Left lung (tissue), 14 donors: ENCODE measurements at places on chromosomes 3 and 15. TPM values are rescaled to one million over a fixed set of nuclear protein-coding genes. Genes with fewer than 3 reads are reported as not detected.

The MESP2 gene
- 0.35 TPM for total RNA-seq

The CACNA2D3 gene
- total RNA-seq = 1.4 TPM

The LRRC2 gene
- 0.47 TPM for total RNA-seq

The CAMKV gene
- total RNA-seq = not detected

The DNAH12 gene
- 0.61 TPM for total RNA-seq

The RBP2 gene
- not detected for total RNA-seq

The KBTBD12 gene
- total RNA-seq = 1.2 TPM

The TBC1D23 gene
- total RNA-seq = 44.4 TPM

The NEIL1 gene
- 34.0 TPM for total RNA-seq

GRCh38 chr3:125442506-125442905 lies 67.4 kb upstream of the ZNF148 start:
- no peak for DNase-seq

GRCh38 chr15:38857814-38858213 lies 293.2 kb upstream of the RASGRP1 start:
- no peak for DNase-seq

DNA sequence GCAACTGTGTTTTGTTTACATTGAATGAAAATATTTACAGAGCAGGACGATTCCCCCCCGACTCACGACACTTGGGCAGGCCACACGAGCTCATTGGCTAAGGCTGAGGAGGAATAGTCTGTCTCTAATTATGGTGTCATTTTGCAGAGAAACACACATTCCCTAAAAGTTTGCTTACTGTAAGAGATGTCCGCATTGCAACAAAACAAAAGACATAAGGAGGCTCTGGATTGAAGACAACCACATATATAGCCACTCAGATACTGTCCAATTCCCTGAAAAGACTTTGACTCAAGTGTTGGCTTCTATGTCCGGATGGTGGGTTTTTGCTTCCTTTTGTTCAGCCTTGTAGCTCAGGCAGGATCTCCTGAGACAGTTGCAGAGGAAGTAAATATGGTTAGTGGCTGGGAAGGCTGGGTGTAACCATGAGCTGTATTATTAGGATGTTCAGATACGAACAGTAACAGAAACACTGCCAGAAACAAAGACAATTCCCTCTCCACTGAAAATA lies 170.4 kb downstream of the KLHL25 start:
- DNase-seq = no peak

DNA sequence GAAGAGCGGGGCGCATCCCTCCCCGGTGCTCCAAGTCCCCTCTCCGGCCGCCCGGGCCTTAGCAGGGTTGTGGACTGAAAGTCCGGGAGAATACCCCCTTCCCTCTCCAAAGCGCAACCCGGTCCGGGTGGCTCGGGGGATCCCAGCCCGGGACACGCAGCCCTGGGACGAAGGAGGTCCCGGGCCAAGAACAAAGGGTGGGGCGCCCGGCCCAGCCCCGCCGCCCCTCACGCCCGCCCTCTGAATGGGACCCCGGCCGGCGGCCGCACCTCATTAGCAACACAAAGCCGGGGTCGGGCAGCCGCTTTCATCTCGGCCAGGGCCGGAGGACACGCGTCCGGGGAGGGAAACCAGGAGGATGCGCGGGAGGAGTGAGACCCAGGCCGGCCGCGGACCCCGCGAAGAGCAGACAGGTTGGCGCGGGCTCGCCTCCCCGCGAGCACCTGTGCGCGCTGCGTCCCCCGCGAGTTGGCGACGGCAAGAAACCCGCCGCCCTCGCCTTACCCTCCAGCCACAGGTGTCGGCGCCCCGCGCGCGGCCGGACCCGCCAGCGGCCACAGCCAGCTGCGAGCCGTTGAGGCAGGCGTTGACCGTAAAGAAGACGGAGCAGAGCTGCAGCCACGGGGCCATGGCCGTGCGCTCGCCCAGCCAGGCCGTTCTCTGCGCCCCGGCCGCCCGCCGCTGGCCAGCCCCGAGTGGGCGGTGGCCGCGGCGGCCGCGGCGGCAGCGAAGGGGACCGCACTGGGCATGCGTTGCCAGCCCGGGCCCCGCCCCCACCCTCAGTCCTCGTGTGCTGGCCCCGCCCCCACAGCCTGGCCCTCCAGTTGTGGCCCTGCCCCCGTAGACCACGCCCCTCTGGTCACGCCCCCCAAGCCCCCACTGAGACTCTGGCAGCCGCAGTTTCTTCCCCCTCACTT lies at the start of gene IL17RD:
TSS of gene IL17RD (minus strand) at position 697 of the 917 bp plus-strand sequence. CDS start at position 630, 67 bp downstream.
- DNase-seq = peak; percentile 93

GRCh38 chr3:33237439-33237838 lies 18.8 kb upstream of the SUSD5 start:
- DNase-seq = no peak

DNA sequence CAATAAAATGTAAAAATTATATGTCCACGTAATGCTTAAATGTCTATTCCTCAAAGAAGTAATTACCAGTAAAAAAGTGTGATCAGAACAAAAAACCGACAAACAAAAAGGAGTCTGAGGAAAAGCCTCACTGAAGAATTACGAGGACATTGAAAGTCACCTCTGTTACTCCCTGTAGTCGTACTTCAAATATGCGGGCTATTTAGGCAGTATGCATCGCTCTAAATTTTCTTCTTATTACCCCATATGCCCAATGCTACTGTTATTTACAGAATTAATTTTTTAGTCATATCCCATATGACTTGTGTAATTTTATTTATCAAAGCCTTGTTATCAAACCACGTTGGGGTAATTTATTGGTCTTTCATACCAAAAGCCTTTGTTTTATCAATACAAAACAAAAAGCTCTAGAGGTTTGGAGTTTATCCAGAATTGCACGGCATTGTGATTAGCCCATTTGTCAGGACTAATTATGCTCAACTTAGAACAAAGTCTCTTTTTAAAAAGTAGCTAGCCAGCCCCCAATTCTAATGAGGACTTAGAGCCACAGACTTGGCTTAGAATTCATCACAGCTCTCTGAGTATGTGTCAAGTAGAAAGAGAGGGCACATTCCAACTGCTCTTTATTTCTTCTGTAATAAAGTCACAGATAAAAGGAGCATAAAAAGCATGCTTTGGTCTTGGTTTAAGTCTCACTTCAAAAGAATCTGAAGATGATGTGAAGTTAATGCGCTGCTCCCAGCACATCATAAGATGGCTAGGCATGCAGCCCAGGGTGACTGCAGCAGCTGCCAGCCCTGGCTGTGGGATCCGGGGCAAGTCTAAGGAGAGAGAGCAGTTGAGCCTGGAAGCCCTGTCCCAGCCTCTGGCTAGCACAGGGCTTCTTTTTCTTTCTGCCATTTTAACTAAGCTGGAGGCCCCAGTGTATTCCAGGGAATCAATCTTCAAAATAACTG lies 521.0 kb downstream of the GABRG3 start:
- peak; percentile 91 for DNase-seq

DNA sequence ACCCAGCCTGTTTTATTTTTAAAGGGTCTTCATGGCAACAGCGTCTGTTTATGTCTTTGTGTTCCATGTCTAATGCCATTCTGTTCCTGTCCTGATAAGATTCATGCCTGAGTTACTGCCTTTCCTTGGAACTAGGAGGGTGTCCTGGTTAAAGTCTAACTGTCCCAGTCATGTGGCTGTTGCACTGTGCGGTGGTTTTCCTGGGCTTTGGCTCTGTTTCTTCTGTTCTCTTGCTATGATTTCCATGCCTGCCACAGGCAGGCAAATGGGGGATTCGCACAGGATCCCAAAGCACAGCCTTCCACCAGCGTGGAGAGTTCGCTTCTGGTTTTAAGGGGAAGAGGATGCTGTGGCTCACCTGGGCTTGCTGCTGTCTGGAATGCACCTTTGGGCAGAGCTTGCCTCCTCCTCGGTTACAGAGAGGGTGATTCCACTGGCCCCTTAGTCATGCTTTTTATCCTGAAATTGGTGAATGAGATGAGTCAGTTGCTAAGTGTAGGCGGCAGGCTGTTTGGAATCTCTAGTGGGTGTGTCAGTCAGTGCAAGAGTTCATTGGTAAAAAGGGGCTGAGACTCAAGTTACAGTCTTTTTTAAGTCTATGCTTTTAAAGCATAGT lies 86.8 kb downstream of the CCK start:
- DNase-seq = no peak

GRCh38 chr3:14145236-14145635 lies 20.4 kb downstream of the TMEM43 start:
- no peak for DNase-seq

DNA sequence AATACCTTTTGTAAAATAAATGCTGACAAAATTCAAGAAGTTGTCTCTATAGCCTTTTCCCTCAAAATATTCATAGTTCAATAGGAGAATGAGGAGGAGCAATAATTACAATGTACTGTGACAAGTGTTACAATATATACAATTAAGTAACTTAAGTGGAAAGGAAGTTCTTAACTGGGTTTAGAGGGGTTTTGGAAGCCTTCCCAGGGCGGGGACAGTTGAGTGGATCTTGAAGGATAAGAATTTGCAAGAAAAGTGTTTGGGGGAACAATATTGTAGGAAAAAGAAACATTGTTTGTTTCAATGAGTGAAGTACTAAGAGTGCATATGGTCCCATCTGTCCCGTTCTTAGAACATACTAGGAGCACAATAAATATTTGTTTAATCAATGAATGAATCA lies 165.2 kb upstream of the PLSCR5 start:
- DNase-seq = no peak

DNA sequence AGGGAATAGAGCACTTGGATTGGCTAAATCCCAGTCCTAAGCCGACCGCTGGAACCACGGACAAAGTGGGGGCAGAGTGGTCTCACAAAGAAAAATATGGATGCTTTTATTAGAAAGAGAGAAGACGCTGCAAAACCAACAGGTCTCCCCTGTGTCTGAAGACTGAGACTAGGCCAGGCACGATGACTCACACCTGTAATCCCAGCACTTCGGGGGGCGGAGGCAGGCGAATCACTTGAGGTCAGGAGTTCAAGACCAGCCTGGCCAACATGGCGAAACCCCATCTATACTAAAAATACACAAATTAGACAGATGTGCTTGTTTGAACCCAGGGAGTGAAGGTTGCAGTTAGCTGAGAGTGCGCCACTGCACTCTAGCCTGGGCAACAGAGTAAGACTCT lies 61.8 kb downstream of the ZDHHC19 start:
- DNase-seq = no peak

GRCh38 chr15:89143503-89144162 lies 55.4 kb downstream of the ABHD2 start:
- peak; percentile 90 for DNase-seq

- no peak for DNase-seq
Observed at GRCh38 chr15:32871883-32872282, 154.1 kb downstream of the GREM1 start.

GRCh38 chr3:183439515-183439914 lies 11.1 kb upstream of the MCF2L2 start:
- no peak for DNase-seq

- no peak for DNase-seq
Observed at GRCh38 chr3:196339493-196340254, 1.5 kb upstream of the TM4SF19 start.

DNA sequence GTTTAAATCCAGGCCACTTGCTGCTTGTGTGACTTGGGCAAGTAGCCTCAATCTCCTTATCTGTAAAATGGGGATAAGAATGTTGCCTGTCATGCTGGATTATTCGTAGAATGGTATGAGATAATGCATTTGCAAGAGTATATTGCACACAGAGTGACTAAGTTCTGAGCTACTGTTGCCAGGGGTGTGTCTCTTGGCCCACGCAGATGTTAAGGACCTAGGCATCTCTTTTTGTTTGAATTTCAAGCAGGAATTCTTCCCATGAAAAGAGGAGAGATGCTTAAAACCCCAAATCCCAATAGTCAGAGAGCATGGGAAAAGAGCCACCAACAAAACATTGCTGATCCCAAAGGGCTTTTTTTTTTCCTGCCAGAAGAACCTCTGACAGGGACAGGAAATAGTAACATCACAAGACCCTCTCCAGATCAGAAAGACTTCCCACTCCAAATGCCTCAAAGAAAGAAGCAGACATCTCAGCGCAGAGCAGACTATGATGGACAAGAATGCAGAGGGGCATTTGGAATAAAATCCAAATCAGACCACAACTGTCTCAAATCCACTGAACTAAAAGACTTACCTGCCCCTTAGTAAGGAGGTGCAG lies 90.5 kb downstream of the MRPL46 start:
- no peak for DNase-seq

- DNase-seq = no peak
Observed at GRCh38 chr3:53003320-53003719, 42.6 kb downstream of the SFMBT1 start.

DNA sequence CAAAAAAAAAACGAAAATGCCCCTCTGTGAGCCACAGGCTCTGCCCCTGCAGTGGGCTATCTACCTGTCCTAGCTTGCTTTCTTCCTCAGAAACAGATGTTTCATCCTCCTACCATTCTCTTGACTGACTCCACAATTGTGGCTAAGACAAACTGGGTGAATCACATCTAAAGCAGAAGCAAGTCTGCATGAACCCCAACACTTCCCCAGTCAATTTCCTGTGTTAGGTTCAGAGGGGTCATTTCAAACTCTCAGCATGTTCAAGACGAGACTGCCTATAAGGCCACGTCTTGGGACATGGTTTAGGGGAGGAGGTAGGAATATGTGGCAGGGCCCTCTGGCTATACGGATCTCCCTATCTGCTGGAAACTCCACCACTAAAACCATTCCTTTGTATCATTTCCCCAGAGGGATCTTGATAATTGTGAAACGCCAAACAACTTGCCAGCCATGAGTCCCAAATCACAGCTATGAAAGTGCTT lies 28.6 kb upstream of the ANKDD1A start:
- DNase-seq = no peak

DNA sequence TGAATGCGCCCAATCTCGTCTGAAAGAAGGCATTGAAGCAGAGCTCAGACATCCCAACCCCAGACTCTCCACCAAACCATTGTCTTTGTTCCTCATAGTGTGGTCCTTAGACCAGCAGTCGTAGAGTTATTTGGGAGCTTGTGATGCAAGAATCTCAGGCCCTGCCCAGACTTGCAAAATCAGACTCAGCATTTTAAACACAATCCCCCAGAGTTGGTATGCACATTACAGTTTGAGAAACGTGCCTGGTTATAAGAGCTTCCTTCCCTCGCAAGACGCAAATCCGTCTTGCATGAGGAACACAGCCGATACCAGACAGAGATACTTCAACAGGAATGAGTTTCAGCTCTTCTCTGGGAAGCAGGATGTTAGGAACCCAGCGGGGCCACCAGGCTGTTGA lies 38.9 kb upstream of the IREB2 start:
- no peak for DNase-seq

DNA sequence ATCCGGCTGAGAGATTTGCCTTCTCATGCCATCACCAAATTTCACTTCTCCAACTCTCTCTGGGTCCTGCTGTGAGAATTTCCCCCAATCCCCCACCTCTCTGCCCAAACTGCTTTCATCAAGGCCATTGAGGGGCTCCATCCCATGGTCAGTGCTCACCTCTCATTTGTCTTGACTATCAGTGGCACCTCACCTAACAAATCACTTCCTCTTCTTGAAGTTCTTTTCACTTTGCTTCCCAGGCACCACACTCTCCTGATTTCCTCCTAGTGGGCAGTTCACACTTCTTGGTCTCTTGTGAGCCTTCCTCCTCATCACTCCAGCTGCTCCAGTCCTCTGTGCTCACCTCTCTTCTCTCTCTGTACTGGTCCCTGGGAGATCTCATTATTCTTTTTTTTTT lies 169.6 kb downstream of the OPA1 start:
- DNase-seq = no peak

- no peak for DNase-seq
Observed at GRCh38 chr3:171458864-171459136, 1.4 kb downstream of the TNIK start.
